ENCODE measurements at places on chromosomes 16 and 17. TPM values are rescaled to one million over a fixed set of nuclear protein-coding genes. Genes with fewer than 3 reads are reported as not detected.

The MLKL gene
- total RNA-seq, result 29.2 TPM

The PRR35 gene
- total RNA-seq, result not detected

The DHRS7C gene
- not detected for total RNA-seq

The MT3 gene
- total RNA-seq, result 3.4 TPM

The MYOCD gene
- not detected for total RNA-seq

The ADAM11 gene
- 0.09 TPM for total RNA-seq

The NPIPB8 gene
- 1.6 TPM for total RNA-seq

The NTN1 gene
- 0.07 TPM for total RNA-seq

The CMTM2 gene
- total RNA-seq, result 1.00 TPM

The PHOSPHO1 gene
- total RNA-seq, result not detected

The CD79B gene
- total RNA-seq, result 41.0 TPM

The ZP2 gene
- not detected for total RNA-seq

The NPIPA2 gene
- total RNA-seq, result 5.8 TPM

The PRSS22 gene
- not detected for total RNA-seq

The ALOX12B gene
- total RNA-seq, result not detected

The KCNJ2 gene
- total RNA-seq, result 0.32 TPM

The PRAC2 gene
- not detected for total RNA-seq

The CRAMP1 gene
- 29.4 TPM for total RNA-seq

The KDM8 gene
- total RNA-seq, result 14.2 TPM

The ACSM2A gene
- total RNA-seq, result not detected

The ITGAX gene
- 42.7 TPM for total RNA-seq

The DNAAF8 gene
- total RNA-seq, result 0.11 TPM

The NEK8 gene
- 7.3 TPM for total RNA-seq

The TP53TG3B gene
- not detected for total RNA-seq

The TBC1D28 gene
- total RNA-seq, result not detected
